Natural killer cell (primary cell): ENCODE measurements at places on chromosomes 16 and 17. TPM values are rescaled to one million over a fixed set of nuclear protein-coding genes. Genes with fewer than 3 reads are reported as not detected.

The PARN gene
- 45.1 TPM for total RNA-seq

GRCh38 chr17:9577373-9577709 is 899 bp downstream of the CFAP52 start:
- no peaks in the 10 kb centered on the region for H3K36me3 ChIP-seq
- DNase-seq: no peak
- no peak overlapping the region for H3K27ac ChIP-seq

DNA sequence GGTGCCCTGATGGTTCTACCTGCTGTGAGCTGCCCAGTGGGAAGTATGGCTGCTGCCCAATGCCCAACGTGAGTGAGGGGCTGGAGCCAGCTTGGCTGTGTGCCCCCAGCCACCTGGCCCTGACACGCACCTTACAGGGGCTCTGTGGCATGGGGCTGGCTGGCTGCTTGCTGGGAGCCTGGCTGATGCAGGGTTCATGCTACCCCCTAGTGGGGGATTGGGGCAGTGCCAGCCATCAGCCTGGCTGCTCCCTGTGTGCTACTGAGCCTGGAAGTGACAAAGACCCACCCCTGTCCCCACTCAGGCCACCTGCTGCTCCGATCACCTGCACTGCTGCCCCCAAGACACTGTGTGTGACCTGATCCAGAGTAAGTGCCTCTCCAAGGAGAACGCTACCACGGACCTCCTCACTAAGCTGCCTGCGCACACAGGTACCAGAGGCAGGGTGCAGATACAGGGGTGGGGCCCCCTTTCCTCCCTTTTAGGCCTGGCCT is 5.7 kb downstream of the GRN start:
- peaks cover 7% of the 10 kb centered on the region for H3K36me3 ChIP-seq
- H3K4me3 ChIP-seq: no peak overlapping the region
- no peaks in the 10 kb centered on the region for H3K27me3 ChIP-seq
- peaks cover 50% of the 10 kb centered on the region for H3K4me1 ChIP-seq
- H3K27ac ChIP-seq: no peak overlapping the region

DNA sequence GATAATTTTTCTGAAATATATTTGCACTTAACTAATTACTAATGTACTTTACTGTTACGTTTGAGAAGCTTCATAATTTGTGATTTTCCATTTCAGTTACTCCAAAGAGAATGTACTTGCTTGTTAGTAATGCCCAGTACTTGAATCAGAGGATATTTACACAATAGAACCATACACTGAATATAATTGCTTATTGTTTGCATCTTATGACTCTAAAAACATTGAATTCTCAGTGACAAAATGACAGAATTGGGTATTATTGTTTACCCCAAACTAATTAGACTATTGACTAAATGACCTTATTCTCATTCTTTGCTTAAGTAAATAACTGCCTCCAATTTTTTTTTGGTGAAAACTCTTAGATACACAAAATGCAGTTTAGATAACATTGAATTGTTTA is 8.9 kb downstream of the CCP110 start:
- no peaks in the 10 kb centered on the region for H3K4me1 ChIP-seq
- no peak overlapping the region for H3K27ac ChIP-seq
- H3K27me3 ChIP-seq: no peaks in the 10 kb centered on the region
- DNase-seq: no peak
- peaks cover 22% of the 10 kb centered on the region for H3K36me3 ChIP-seq

DNA sequence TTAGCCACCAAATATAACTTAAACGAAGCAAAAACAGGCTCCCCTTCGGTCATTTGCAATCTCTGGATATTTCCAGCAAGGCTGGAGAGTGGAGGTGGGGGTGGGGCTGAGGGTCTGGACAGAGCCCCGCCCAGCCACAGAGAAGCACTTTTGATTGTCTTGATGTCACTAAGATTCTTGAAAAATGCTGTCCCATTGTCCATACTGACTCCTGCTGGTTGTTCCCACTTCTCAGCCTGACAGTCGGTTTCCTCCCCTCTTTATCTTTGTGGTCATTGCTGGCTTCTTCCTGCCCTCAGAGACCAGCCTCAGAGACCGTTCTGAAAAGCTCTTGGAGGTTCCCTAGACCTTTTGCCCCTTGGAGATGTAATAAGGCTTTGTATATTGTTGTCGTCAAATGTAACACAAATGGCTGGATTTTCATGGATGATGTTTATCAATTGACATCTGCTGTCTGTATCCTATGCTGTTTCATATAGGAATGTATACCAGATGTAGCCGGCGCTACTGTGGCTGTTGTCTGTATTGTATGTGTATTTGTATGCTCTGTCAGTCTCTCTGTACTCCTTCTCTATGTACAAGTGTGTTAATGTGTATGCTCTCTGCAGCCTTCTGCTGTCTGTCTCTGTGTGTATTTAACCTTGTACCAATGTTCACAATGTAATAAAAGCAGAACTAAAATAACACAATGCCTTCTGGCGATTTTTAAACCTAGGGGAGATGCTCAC is 94.8 kb upstream of the DNAH9 start:
- no peak overlapping the region for H3K4me3 ChIP-seq
- H3K4me1 ChIP-seq: no peaks in the 10 kb centered on the region
- no peaks in the 10 kb centered on the region for H3K27me3 ChIP-seq
- H3K27ac ChIP-seq: no peak overlapping the region
- no peaks in the 10 kb centered on the region for H3K36me3 ChIP-seq

The ALDOC gene
- total RNA-seq: 25.4 TPM

DNA sequence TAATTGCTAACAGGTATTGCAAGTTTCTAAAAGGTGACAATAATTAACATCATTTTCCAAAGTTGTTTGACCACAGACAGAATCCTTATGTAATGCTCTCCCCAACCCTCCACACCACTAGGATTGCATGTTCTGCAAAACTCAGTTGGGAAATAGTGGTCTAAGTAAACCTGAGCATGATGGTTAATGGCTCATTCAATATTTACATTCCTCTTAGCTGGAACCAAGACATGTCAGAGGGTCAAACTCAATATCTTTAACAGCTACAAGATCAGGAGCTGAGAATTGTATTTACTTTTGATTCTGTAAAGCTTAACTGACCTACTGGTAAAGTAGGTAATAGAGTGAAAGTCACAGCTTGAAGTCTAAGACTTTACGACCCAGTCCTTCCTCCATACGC is 10.2 kb downstream of the MFSD6L start:
- H3K4me1 ChIP-seq: peaks cover 5% of the 10 kb centered on the region
- H3K27me3 ChIP-seq: no peaks in the 10 kb centered on the region

GRCh38 chr17:82338858-82339633 is 5.5 kb upstream of the SECTM1 start:
- H3K4me1 ChIP-seq: peaks cover 15% of the 10 kb centered on the region
- H3K36me3 ChIP-seq: no peaks in the 10 kb centered on the region
- DNase-seq: no peak
- no peak overlapping the region for H3K4me3 ChIP-seq
- no peaks in the 10 kb centered on the region for H3K27me3 ChIP-seq

The EIF1 gene
- 2,279 TPM for total RNA-seq

The HASPIN gene
- total RNA-seq: 0.79 TPM

DNA sequence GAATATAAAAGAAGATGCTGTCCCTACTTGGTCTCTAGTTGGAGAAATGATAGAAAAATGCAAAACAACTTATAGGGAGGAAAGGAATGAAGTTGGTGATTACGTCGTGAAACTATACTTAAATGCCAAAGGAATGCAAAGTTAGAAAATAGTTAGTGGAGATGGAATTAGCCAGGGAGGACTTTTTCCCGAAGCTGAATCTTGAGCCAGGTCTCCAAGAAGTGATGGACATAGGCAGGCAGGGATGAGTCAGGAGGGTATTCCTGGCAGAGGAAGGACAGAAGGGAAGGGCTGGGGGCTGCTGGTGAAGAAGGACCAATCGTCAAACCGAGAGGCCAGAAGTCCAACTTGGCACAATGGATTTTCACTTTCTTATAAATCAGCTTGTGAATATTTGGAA is 1.8 kb downstream of the SNTB2 start:
- no peaks in the 10 kb centered on the region for H3K36me3 ChIP-seq
- H3K4me3 ChIP-seq: no peak overlapping the region
- H3K27ac ChIP-seq: no peak overlapping the region
- no peaks in the 10 kb centered on the region for H3K27me3 ChIP-seq
- DNase-seq: no peak
- peaks cover 52% of the 10 kb centered on the region for H3K4me1 ChIP-seq

DNA sequence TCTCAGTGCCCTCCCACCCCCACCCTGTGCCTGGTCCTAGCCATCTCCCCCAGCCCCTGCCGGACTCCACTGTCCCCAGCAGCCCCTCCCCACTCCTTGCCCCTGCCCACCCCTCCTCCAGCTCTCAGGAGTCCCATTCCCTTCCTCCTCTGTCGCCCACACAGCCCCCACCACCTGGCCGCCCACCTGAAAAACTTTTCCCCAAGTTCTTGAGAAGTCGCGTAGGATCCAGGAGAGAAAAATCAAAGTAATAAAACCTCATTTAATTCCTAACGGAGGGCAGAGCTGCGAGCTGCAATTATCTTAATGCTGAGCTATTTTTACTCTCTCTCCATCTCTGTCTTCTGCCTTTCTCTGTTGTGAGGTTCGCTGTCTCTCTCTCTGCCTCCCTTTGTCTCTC is 2.4 kb upstream of the PPP1R1B start:
- DNase-seq: no peak
- peaks cover 28% of the 10 kb centered on the region for H3K4me1 ChIP-seq
- peaks cover 13% of the 10 kb centered on the region for H3K27me3 ChIP-seq
- no peaks in the 10 kb centered on the region for H3K36me3 ChIP-seq
- H3K4me3 ChIP-seq: no peak overlapping the region

- no peak overlapping the region for H3K27ac ChIP-seq
- DNase-seq: no peak
- H3K4me3 ChIP-seq: no peak overlapping the region
- H3K27me3 ChIP-seq: no peaks in the 10 kb centered on the region
- peaks cover 43% of the 10 kb centered on the region for H3K4me1 ChIP-seq
- H3K36me3 ChIP-seq: peaks cover 71% of the 10 kb centered on the region
These were observed 6.4 kb downstream of the ZNF207 start for GRCh38 chr17:32356378-32356743.

DNA sequence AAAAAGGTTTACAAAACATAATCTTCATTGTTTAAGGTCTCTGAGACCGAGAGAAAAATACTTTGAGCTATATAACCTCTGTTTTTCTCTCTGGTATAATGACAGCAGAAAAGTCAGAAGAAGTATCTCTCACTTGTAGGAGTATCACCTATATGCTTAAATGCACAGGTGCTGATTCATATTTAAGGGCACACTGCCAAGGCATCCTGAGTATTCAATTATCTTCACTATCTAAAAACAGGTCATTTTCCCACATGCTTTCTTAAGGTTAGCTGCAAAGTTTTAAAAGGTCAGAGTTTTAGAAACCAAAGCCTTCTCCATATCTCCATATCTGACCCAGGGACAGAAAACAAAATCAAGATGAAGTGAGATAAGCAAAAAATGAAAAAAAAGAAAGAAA is 99.3 kb upstream of the C17orf78 start:
- H3K4me3 ChIP-seq: no peak overlapping the region
- DNase-seq: no peak
- H3K27ac ChIP-seq: no peak overlapping the region
- H3K36me3 ChIP-seq: peaks cover 12% of the 10 kb centered on the region
- no peaks in the 10 kb centered on the region for H3K27me3 ChIP-seq

- H3K27me3 ChIP-seq: no peaks in the 10 kb centered on the region
- peak overlapping the region; percentile 81 for H3K27ac ChIP-seq
- H3K36me3 ChIP-seq: peaks cover 18% of the 10 kb centered on the region
- peaks cover 66% of the 10 kb centered on the region for H3K4me1 ChIP-seq
These were observed 375 bp upstream of the SPN start for GRCh38 chr16:29662729-29663015.

DNA sequence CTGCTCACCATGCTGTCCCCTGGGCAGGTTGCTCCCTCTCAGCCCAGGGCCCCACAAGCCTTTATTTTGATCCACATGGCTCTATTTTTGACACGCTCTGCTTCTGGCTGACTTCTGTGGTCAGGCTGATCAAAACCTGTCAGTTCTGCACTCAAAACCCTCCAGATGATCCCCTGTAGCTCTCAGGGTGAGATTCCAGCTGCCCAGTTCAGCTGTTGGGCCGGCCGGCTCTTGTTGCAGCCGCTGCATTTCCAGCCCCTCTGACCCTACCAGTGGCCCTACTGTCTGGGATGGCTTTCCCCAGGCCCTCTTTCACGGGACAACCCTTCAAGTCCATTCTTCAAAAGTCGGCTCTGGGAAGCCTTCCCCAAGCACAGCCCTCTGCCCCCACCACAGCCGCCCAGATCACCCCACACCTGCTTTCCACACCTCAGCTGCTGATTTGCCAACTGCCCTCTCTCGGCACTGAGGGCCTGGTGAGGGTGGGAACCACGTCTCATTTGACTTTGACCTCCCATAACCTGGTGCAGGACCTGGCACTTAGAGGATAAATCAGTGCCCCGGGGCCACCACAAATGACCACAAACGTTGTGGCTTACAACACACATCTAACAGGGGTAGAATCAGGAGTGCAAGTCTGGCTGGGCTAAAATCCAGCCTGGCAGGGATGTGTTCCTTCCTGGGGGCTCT is 16.3 kb upstream of the CACNG4 start:
- DNase-seq: no peak
- peaks cover 4% of the 10 kb centered on the region for H3K27me3 ChIP-seq
- H3K36me3 ChIP-seq: no peaks in the 10 kb centered on the region
- no peaks in the 10 kb centered on the region for H3K4me1 ChIP-seq

DNA sequence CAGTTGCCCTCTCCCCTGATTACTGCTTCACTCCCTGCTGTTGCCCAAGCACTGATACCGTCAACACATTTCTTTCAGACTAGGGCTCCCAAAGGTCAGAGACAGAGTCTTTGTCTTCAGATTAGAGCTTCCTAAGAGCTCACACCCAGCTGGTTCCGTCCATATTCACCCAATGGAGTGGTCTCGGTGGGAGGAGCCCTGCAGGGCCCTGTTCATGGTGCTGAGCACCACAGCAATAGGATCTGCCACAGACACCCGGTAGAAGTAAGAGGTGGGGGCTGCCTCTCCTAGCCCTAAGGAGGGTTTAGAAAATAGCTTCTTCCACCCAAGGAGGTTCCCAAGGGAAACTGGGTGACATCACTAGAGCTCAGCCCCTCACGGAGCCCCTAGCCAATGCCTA is 128.3 kb downstream of the CCDC144A start:
- no peaks in the 10 kb centered on the region for H3K36me3 ChIP-seq
- DNase-seq: no peak
- no peaks in the 10 kb centered on the region for H3K4me1 ChIP-seq
- peaks cover 5% of the 10 kb centered on the region for H3K27me3 ChIP-seq

The GFAP gene
- not detected for total RNA-seq

- H3K27me3 ChIP-seq: no peaks in the 10 kb centered on the region
- peaks cover 47% of the 10 kb centered on the region for H3K4me1 ChIP-seq
- H3K4me3 ChIP-seq: peak overlapping the region; percentile 95
- H3K36me3 ChIP-seq: peaks cover 55% of the 10 kb centered on the region
- peak; percentile 22 for DNase-seq
- peak overlapping the region; percentile 71 for H3K27ac ChIP-seq
These were observed 1.2 kb downstream of the RPS15A start for GRCh38 chr16:18788828-18789514.

- H3K36me3 ChIP-seq: peaks cover 14% of the 10 kb centered on the region
- no peaks in the 10 kb centered on the region for H3K27me3 ChIP-seq
- H3K27ac ChIP-seq: peak overlapping the region; percentile 66
- no peak overlapping the region for H3K4me3 ChIP-seq
- DNase-seq: no peak
- peaks cover 56% of the 10 kb centered on the region for H3K4me1 ChIP-seq
These were observed 10.1 kb downstream of the SLC7A6 start for GRCh38 chr16:68274441-68274840.
